ENCODE measurements at places on chromosomes 13 and 19.

DNA sequence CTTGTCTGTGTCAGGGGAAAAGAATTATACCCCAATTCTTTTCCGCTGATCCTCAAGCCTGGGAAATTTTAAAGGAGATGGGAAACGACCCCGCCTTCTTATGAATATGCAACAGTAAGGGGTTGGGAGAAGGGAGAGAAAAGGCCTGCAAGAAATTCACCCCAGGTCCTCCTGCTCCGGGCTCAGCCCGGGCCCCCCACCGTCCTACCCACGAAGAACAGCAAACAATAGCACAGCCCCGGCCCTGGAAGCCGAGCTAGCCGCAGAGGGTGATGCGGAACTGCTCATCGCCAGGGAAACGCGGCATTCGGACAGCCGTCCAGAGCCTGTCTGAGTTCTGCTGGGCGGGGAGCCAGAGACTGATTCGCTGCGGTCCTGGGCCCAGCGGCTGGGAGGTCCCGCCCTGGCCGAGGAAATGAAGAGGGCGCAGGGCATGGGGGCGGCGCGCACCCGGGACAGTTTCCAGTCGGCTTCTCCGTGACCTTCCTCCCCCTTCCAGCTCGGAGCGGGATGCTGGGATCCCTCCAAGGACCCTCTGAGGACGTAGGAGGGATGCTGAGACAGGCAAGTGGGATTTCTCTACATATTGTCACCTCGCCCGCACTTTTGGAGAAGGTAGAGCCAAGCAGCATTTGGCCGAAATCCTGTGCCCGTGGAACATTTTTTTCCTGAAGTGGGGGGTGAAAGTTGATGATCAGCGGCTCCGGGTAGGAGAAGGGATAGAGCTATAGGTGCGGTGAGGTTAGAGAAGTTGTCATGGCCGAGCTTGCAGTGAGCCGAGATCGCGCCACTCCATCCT is 82.3 kb upstream of the C1QTNF9B start:
- DNase-seq: peak; percentile 69

DNA sequence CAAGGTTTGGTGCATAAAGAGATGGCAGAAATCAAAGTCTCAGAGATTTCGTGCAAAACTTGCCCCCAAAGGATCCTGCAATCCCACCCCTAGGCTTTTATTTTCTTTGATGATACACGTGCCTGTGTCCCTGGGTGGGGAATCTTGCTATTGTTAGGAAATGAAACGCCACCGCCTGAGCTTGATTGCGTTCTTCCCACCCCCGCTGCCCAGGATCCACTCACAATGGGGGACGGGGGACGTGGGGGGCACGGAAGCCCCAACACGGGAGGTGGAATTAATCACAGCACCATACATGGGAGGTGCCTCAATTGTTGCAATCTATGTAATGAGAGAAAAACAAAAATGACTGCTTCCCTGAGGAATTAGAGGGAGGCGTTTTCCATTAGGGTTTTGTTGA is 39.6 kb downstream of the ZNRF4 start:
- DNase-seq: no peak

DNA sequence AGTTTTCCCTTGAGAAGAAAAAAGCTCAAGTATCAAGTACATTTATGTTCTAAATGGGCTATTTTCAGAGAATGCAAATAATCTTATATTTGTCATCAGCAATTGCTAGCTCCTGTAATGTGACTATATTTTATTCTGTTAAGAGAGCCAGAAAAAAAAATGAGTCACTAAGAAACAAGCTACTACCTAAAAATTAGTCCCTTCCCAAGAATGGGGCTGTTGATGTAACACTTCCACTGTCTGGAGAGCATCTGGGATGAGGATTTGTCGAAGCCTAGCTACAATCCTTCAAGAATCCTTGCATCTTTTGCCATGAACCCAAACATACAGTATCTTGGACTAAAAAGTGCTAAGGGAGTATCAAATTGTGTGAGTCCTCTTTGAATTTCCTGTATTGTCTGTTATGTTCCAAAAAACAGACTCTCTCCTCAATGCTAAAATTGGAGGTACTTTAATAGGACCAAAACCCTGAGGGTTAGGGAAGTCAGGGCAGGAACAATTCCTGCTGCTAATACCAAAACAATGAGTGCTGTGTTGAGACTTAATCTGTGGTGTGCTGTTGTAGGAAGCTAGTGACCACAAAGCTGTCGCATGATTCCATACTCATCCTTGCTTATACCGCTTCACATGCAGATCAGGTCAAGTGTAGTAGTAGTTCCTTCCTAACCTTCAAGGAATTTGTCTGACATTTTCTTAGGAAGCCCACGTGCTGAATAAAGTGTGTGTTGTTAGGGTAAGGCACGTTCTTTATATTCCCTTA is 4.9 kb upstream of the ZC3H13 start:
- DNase-seq: peak; percentile 100

- DNase-seq: no peak
These were observed 1.9 kb upstream of the VASP start for GRCh38 chr19:45505151-45505995.

GRCh38 chr13:94261163-94261562 is 218.3 kb downstream of the DCT start:
- DNase-seq: no peak

GRCh38 chr13:50529154-50529882 is 314.2 kb downstream of the DLEU7 start:
- DNase-seq: peak; percentile 97

- no peak for DNase-seq
These were observed 533 bp upstream of the DCAF15 start for GRCh38 chr19:13951799-13952153.

DNA sequence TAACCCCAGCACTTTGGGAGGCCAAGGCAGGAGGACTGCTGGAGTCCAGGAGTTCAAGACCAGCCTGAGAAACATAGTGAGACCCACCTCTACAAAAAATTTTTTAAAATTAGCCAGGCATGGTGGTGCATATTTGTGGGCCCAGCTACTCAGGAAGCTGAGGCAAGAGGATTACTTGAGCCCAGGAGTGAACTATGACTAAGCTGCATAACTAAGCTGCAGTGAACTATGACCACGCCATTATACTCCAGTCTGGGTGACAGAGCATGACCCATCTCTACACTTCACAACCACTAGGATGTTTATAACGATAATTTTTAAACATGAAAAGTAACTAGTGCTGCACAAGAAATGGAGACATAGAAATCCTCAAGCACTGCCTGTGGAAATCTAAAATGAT is 352.7 kb upstream of the SGCG start:
- DNase-seq: no peak

- DNase-seq: no peak
These were observed 3.5 kb upstream of the CYP2S1 start for GRCh38 chr19:41189425-41190065.

DNA sequence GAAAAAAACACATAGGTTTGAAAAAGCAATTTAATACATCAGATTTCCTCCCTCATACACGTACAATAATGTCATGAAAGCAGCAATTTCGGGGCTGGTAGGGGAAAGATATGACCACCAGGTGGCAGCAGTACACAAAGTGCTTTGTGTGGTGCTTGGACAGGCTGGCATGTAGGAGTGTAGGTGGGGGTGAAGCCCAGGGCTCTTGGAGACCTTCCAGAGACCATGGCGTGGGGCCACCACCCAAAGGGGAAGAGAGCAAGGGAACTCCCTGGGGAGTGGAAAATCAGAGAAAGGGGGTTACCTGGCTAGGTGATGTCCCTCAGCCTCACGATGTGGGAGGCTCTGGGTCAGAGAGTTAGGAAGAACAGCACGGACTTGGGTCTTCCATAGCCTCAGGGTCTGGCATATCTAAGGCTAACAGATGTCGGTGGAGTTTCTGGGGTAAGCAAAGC is 11.8 kb upstream of the CCNA1 start:
- peak; percentile 68 for DNase-seq

DNA sequence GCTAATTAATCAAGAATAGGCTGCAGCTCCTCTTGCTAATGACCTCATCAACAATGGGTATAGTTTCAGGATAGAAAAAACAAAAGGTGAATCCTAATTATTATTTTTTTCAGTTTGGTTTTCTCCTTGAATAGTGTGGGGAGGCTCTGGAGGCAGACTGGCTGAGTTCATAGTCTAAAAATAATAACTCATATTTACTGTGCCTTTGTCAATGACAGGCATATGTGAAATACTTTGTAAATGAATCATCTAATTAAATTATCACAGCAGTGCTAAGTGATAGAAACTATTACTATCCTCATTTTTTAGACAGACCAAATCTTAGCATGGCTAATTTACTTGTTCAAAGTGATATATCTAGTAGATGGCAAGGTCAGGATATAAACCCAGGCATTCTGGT is 1261.0 kb upstream of the SLC10A2 start:
- DNase-seq: peak; percentile 29
